ENCODE measurements at places on chromosomes 4 and X.

- no peak for DNase-seq
Measured at GRCh38 chr4:145251391-145251790, 71.0 kb upstream of the OTUD4 start.

DNA sequence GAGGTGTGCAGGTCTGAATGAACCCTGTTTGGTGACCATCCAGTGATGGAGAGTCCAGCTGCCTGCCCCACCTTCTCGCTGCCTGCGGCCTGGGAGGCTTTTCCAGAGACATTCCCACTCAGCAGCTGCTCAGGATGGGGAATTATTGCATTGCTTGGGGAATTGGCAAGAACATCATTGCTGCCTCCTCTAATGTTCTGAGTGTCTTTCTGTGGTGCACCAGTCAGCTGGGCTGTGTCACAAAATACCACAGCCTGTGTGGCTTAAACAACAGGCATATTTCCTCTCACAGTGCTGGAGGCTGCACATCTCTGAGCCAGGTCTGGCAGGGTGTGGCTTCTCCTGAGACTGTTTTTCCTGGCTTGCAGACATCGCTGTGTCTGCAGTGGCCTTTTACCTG is 86.8 kb upstream of the AFAP1 start:
- DNase-seq = no peak

DNA sequence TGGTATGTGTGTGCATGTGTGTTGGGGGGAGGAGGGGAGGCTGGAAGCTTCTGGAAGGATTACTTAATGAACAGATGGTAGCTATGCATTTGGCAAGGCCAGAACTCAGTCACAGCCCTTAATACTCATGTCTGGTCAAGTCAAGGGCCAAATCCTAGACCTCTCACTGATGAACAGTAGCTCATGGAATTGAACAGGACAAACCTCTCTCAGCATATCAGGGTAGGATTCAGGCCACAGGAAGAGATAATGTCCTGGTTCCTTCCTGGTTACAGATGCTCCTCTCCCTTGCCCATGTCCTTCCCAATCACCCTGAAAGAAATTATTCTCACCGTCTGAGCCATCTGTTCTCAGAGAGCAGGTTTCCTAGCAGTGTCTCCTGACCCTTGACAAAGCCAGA is 165.7 kb downstream of the SOWAHB start:
- DNase-seq = no peak

GRCh38 chr4:138107023-138107422 is 135.1 kb downstream of the SLC7A11 start:
- no peak for DNase-seq

- DNase-seq = no peak
Measured at GRCh38 chr4:8378101-8378724, 62.3 kb downstream of the ACOX3 start.

Data from NCI-H460 (cell line).